ENCODE measurements at places on chromosomes 1 and 21.
A peak's percentile ranks its signal among the peaks of the same experiment; 100 is the strongest.

- DNase-seq: peak; percentile 40
Measured at GRCh38 chr1:174692313-174692712, 244.5 kb downstream of the GPR52 start.

GRCh38 chr1:32816676-32817158 lies 441 bp downstream of the YARS1 start:
- peak; percentile 56 for DNase-seq

GRCh38 chr1:177820213-177820612 lies 149.6 kb downstream of the SEC16B start:
- DNase-seq: no peak

GRCh38 chr1:106978477-106979322 lies 77.8 kb upstream of the PRMT6 start:
- peak; percentile 72 for DNase-seq

DNA sequence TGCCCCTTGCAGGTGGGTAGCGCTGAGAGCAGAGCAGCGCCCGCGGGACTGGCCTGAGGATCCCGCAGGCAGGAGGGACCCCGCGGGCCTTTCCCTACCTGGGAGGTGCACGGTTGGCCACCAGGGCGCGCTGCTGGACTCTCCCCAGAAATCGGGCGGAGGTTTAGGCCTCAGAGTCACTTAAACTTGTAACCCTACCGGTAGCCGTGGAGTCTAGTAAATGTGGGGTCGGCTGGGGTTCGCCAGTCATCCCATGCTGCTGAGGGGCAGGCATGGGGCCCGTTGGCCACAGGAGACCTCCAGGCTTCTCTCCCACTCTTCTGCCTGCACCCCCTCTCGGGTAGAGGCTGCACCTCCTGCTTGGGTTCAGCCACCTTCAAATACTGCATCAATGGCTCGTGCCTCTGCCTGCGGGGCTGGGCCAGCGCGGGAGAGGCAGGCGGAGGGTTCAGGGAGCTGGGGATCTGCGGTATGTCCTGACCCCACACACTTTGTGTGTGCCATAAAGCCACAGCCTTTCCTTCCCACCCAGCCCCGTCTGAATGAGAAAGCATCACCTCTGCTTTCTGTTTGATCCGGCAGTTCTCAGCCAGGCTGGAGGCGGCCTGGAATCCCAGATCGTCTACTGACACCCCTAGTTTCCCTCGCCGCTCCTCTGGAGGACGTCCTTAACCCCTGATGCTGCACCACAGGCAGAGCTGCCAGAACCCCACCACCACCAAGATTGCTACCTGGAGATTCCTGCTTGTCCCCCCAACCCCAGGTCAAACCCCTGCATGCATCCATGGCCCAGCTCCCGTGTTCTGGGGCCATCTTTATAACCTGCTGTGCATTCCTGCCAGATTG lies 12.3 kb upstream of the GSTM4 start:
- DNase-seq: peak; percentile 64

- DNase-seq: peak; percentile 38
Measured at GRCh38 chr1:54884135-54884586, 2.8 kb downstream of the DHCR24 start.

DNA sequence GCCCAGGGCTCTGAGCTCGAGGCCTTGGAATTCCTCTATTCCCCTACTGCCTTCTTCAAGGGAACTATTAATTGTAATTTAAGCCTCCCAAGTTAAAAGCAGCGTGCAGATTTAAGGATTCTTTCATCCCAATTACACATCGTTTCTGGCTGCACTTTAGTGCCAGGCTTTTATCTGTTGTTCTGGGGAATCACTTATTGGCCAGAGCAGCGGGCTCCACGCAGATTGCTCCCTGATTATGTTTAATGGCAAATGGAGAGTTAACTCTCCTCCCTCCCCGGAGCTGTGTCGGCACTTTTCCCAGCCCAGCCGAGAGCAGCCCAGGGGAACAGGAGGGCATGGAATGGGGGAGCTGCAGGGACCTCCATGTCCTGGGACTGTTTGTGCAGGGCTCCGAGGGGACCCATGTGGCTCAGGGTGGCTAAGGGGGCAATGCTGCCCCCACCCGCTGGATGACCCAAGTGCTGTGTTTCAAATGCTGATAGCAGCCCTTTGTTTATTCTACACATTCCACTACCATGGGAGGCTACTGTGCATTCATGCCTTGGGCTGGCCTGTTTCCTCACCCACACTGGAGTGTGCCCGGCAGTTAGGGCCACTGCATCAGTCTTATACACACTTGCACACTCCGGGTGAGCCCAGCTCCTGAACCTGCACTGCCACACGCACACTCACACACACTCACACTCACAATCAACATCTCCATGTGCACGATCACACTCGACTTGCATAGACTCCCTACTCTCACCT lies 93.3 kb upstream of the POU3F1 start:
- peak; percentile 19 for DNase-seq

DNA sequence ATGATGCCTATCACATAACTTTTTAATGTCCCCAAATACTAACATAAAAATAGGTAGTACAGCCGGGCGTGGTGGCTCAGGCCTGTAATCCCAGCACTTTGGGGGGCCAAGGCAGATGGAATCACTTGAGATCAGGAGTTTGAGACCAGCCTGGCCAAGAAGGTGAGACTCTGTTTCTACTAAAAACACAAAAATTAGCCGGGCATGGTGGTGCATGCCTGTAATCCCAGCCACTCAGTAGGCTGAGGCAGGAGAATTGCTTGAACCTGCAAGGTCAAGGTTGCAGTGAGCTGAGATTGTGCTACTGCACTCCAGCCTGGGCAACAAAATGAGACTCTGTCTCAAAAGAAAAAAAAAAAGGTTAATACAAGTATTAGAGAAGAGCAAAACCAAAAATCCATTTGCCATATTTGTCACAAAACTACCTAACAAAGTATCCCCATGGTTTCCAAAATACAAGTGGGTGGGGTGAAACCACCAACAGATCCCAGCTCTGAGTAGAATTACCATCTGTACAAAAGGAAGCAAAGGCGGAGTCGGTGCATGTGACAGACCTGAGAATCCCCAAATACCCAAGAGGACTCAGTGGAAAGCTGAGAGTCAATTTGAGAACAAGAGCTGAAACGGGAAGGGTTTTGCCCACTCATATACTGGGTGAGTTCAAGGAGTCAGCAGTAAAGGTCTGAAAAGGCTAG lies 113.2 kb downstream of the TOMM20 start:
- DNase-seq: no peak

DNA sequence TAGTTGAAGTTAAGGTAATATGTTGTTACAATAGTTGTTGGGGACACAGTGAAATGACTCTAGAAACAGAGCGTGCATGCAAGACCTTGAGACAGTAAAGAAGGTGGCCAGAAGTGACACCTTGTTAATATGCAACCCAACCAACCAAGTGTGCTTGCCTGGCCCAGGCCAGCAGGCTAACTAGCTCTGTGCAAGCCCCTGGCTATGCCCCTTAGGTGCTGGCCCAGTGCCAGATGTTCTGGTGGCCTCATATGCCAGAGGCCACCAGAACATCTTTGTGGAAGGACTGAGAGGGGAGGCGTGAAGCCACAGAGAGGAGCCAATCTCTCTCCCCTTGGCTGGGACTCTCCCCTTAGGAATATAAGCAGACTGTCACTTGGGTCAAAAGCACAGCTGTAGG lies 111.2 kb upstream of the JUN start:
- no peak for DNase-seq

DNA sequence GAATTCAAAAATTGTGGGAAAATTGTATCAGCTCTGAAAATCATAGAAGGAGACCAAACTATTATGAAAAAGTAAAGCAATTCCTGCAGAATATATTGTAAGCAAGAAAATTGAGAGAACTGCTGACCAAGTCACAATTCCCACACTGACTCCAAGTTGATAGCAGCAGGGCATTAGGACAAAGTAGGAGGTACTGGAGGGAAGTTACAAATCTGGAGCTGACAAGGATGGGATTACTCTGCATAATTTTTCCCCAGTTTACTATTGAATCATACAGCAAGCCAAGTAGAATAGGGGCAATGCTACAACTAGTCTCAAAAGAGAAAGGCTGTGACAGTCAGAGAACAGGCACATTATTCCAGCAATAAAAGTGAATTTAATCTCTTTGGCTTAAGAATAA lies 161.3 kb upstream of the USP25 start:
- no peak for DNase-seq

GRCh38 chr1:210263963-210264362 lies 31.4 kb downstream of the SERTAD4 start:
- DNase-seq: no peak

DNA sequence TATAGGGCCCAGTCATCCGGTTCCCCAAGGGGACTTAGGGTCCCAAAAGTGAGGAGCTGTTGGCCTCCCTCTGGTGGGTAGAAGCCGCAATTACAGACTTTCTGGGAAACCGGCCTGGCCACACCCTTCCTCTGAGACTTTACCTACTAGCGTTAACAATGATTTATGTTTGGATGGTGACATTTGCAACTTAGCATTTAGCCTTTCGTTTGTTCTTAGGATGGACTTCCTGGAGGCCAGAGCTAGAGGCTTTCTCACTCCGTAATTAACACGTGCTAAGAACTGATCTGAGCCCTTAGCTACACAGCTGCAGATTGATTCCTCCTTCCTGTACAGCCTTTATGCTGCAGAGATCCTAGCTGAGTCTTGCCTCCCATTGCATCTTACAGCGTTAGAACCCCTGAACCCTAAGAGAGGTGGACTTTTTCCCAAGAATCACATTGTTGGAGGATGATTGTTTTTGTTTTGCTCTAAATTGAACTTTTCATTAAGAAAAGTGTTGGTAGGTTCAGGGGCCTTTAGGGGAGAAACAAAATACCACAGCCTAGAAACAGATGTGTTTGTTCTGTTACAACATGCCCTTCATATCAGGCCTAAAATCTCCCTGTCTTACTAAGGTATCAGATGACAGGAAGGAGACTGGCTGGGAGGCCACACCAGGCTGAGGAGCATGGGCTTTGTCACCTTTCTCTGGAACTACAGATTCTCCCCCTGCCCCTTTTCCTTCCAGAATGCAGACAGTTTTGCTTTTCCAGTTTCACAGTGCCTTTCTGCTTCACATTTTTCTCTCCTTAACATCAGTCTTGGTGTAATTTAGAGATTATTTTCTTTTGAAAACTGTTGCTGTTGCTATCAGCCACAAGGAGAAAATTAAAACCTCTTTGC lies 1.9 kb downstream of the S100A11 start:
- DNase-seq: peak; percentile 93

GRCh38 chr1:7929637-7930036 lies 11.0 kb downstream of the TNFRSF9 start:
- DNase-seq: no peak

GRCh38 chr1:113780374-113781146 lies 21.3 kb upstream of the PHTF1 start:
- no peak for DNase-seq

DNA sequence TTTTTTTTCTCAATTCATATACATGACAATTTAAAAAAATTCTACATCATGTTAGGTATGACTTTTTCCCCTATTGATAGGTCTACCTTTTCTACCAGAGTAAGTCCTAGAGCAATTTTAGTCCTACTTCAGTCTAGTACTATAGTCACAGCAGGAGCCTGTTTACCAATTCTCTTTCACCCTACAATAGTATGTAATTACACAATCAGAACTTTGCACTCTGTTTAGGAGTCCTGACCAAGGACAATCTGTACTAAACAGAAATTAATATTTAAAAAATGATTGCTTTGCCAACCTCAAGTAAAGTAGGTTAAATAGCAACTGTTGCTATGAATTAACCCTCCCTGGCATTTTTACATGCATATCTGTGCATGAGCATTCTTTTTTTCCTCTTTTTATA lies 810 bp upstream of the CYP4A11 start:
- DNase-seq: no peak

GRCh38 chr1:209741889-209742288 lies 14.0 kb upstream of the TRAF3IP3 start:
- no peak for DNase-seq

GRCh38 chr1:87404296-87404695 lies 75.6 kb downstream of the LMO4 start:
- no peak for DNase-seq

DNA sequence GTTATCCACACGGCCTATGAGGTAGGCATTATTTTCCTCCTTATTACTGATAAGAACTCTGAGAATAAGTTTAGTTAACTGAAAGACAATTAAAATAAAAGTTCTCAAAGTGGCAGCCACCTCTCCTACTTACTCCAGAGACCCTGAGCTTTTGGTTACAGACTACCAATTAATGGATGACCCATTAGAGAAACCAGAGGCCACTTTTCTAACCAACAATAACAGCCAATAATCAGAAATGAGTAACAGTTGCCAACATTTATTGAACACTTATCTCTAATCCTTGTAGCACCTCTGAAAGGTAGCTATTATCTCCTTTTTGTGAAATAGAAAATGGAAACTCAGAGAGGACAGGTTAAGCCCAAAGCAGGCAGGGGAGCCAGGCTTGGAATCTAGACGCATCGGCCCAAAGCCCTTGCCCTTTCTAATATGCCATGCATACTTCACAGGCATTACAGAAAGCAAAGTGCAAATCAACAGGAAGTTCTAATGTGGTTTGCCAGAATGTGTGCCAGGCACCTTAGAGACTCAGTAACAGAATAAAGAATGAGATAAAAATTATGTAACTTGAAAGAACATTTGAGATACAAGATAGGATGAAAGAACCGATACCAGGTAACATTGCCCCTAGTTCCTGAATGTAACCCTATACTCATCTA lies 50.0 kb downstream of the BEND5 start:
- DNase-seq: no peak

- peak; percentile 8 for DNase-seq
Measured at GRCh38 chr1:65991694-65992093, 199.0 kb downstream of the PDE4B start.

DNA sequence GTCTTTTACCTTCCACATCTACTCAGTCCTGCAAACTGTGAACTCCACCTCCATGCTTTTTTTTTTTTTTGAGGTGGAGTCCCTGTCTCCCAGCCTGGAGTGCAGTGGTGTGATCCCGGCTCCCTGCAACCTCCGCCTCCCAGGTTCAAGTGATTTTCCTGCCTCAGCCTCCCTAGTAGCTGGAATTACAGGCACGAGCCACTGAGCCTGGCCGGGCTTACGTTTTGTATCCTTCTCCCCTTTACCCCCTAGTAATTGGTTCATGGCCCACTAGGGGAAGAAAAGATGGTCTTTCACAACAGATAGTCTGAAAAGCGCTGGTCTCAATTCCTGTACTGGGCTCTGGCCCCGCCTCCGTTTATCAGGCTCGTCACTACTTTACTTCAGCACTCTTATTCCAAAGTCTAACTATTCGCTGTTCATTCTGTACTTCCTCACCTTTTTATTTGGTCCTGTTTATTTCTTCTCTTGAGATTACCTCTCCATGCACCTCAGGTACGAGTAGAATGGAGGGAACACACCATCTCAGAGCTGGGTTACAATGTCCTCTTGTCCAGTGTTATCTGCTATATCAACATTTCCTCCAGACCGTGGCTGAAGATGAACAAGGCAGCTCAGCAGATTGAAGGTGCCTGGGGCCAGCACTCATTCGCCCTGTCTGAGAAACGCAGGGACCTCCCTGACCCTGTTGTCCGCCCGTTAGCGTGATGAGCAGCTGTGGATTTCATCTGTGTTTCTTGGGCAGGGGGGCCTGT lies 16.2 kb downstream of the CNST start:
- no peak for DNase-seq

DNA sequence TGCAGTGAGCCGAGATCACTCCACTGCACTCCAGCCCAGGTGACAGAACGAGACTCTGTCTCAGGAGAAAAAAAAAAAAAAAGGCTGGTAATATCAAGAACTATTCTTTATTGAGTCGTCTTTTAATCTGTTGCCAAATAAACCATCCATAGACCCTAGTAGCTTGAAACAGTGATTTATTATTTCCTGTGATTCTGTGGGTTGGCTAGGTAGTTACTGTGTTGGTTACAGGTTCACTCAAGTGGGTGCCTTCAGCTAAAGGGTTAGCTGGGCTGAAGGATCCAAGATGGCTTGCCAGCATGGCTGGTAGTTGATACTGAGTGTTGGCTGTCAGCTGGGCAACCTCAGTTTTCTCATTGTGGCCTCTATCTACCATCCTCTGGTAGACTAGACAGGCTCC lies 9.2 kb downstream of the TLCD4 start:
- no peak for DNase-seq
